ENCODE measurements at places on chromosomes 7 and 10.

DNA sequence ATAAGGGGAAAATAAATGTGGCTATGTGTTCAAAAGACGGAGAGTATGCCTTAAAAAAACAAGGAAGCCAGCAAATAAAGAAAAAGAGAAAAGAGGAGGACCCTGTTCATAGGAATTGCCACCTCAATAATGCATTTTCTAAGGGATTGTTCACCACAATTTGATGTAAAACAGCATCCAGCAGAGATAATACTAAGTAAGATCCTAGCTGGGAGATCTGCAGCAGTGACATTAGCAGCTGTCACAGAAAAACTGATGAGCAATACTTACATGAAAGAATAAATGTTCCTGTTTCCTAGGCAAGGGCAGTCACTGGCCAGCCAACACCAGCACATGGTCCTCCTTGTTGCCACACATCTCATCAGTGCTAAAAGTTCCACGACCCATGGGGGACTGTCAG is 391.5 kb downstream of the SORCS1 start:
- DNase-seq: no peak

DNA sequence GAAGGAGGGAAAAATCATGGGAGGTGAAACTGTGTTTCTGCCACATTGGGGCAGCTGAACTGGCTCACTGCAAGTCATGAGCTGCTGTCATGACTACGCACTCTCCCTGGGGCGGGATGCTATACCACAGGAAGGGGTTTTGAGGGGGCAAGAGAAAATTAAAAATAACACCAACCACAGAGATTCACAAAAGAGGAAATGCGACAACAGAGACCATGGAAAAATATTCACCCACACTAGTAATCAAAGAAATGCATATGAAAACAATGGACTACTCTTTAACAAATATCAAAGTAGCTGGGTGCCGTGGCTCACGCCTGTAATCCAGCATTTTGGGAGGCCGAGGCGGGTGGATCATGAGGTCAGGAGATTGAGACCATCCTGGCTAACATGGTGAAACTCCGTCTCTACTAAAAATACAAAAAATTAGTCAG is 65.2 kb upstream of the TM9SF3 start:
- DNase-seq: no peak

GRCh38 chr10:17061418-17061817 is 68.2 kb downstream of the CUBN start:
- DNase-seq: no peak

GRCh38 chr10:77989081-77989724 is 40.1 kb downstream of the POLR3A start:
- peak; percentile 71 for DNase-seq

- no peak for DNase-seq
Observed at GRCh38 chr7:157595086-157595855, 258.5 kb downstream of the DNAJB6 start.

- DNase-seq: no peak
Observed at GRCh38 chr7:31517513-31517912, 3.6 kb downstream of the ITPRID1 start.

All from Right ventricle myocardium superior (tissue), 1 donor.